ENCODE measurements at places on chromosomes 4 and X. TPM values are rescaled to one million over a fixed set of nuclear protein-coding genes. Genes with fewer than 3 reads are reported as not detected.
A peak's percentile ranks its signal among the peaks of the same experiment; 100 is the strongest.

Gene ARAF
- 75.4 TPM for total RNA-seq

Gene TCEAL7
- not detected for total RNA-seq

Gene TRIML2
- not detected for total RNA-seq

DNA sequence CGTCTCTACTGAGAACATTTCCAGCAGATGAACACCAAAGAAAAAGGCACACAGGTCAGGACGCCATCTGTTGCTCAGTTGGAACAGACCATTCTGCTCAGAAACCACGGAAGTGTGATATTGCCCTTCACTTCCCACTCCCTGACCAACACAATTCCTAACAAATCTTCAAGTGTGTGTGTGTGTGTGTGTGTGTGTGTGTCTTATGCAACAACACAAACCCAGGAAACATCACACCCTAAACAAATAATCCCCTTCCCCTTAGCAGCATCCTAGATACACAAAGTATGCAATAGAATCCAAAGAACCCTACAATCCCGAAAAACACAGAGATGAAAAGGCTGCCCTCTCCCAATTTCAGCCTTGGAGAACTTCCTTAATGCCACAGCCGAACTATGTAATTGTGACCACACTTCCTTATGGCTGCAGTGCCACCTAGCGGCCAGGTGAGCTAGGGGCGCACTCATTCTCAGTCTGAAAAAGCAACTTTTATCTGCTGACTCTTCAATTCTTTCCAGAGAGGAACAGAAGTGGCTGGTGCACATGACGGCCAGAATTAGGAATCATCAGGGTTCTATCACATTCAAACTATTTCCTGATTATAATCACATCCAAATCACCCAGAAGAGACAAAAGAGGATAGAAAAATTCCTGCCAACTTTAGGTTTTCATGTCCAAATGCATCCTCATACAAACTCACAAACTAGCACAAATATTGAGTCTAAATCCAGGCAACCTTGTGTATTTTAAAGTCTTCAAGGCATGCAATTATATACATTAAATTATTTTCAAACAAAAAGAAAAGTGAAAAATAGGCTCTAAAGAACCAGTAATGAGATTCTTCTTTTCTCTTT lies 164.9 kb downstream of the DHX15 start:
- H3K27me3 ChIP-seq = peaks cover 3% of the 10 kb centered on the region
- peak; percentile 66 for DNase-seq
- no peak overlapping the region for H3K27ac ChIP-seq
- H3K4me1 ChIP-seq = no peaks in the 10 kb centered on the region
- H3K4me3 ChIP-seq = no peak overlapping the region

DNA sequence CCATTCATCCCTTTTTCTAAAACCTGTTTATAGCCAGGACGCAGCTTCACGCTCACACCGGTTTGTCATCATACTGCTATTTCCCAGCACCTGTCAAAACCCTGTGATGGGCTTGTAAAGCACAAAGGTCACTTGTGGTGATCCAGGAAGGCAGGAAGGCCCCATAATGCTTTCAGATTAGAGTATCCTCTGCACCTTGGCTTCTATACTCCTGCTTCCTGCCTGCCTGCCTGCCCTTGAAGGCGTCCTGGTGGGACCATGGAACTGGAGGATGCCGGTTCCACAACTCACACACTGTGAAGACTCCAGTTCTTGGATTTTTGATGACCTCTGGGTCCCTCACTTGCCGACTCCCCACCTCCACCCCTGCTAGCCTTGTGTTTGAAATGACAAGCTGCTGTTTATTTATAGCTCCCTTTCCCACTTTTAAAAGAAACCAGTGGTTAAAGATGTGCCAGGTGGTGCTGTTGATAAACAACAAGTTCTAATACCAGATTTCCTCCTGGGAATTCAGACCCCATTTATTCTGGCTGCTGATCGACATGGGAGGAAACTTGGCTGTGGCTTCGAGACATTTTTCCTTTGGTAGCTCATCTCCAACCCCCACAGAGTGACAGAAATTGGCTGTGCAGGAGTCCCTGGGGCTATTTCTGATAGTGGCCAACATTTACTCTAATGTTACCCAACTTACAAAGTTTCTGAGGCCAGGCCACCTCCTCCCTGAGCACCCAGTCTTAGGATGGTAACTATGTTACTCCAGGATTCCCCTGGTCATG lies 211.5 kb downstream of the KDR start:
- H3K4me3 ChIP-seq = no peak overlapping the region
- no peak overlapping the region for H3K27ac ChIP-seq
- DNase-seq = no peak
- no peaks in the 10 kb centered on the region for H3K36me3 ChIP-seq

DNA sequence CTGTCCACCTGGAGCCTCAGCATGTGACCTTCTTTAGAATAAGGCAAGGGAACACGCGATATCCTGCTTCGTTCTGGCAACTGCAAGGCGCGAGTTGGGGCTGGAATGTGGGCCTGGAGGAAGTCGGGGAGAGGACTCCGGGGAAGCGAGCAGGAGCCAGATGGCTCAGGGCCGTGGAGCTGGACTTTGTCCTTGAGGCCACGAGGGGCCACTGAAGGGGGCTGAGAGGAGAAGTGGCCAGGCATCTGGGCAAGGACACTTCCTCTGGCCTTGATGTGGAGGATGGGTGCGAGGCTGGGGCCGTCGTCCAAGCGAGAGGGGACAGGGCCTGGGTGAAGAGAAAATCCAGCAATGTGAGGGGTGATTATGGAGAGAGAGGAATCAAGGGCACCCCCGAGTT lies 12.2 kb upstream of the DUSP9 start:
- H3K27me3 ChIP-seq = peaks cover 4% of the 10 kb centered on the region
- DNase-seq = no peak
- no peaks in the 10 kb centered on the region for H3K36me3 ChIP-seq
- no peak overlapping the region for H3K4me3 ChIP-seq
- H3K27ac ChIP-seq = no peak overlapping the region
- no peaks in the 10 kb centered on the region for H3K4me1 ChIP-seq

Measured in activated CD4-positive, alpha-beta memory T cell treated with anti-CD3 and anti-CD28 coated beads, Interleukin-2, amount 10 ng/mL, durations not matched to agents 7 days and 5 days (primary cell).